ENCODE measurements at places on chromosomes 7 and 10.
A peak's percentile ranks its signal among the peaks of the same experiment; 100 is the strongest.

- DNase-seq: peak; percentile 85
These were observed at the start of gene CNNM1 for GRCh38 chr10:99329304-99329553. CNNM1 (plus strand) TSS chr10:99329356; CDS start chr10:99329388, 32 bp downstream.

- DNase-seq: no peak
These were observed 59.4 kb downstream of the SEMA3C start for GRCh38 chr7:80859272-80859970.

GRCh38 chr10:5662708-5663579 is 3.5 kb downstream of the ASB13 start:
- DNase-seq: no peak

DNA sequence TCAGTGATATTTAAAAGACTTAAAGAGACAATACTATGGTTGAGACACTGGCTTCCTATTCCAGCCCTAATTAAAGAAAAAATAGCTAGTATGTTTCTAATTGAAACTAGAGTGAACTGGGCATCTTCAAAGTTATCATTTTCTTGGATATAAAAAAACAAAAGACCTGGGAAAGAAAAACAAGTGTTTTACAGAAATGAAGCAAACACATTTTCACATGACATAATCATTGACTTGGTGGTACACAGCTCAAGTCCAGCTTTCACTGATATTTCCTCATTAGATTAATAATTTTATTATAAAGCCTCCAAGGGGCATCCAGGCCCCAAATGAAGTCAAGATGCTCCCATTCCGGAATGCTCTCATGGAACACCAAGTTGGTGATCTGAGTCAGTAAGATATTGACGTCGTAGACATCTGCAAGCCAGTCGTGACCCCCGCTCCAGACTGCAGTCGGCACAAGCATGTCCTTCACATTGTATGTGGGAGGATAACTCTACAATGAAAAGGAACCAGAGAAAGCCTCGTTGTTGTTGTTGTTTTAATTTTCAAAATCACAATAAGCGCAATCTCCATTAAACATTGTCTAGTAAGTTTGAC is 7.5 kb upstream of the CH25H start:
- DNase-seq: no peak

DNA sequence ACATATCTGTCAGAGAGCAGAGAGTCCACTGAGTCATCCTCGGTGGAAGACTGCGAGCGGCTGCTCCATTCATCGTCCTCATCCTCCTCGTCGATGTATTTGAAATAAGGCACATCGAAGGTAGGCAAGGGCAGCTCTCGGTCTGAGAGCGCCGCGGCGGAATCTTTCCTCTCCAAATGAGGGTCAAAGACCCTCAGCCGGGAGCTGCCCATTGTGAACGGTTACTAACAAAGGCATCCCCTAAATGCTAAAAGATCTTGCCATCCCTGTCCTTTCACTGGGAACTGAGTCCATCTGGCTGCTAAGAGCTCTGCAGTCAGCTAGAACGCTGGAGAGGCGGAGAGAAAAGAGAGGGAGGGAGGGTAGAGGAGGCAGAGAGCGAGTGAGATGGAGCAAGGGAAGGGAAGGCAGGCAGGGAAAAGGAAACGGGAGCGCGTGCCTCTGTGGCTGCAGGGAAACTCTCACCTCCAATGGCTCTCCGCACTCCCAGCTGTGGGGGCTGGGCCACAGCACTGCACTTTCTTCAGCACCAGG is 163.4 kb downstream of the RAPGEF5 start:
- DNase-seq: peak; percentile 85

DNA sequence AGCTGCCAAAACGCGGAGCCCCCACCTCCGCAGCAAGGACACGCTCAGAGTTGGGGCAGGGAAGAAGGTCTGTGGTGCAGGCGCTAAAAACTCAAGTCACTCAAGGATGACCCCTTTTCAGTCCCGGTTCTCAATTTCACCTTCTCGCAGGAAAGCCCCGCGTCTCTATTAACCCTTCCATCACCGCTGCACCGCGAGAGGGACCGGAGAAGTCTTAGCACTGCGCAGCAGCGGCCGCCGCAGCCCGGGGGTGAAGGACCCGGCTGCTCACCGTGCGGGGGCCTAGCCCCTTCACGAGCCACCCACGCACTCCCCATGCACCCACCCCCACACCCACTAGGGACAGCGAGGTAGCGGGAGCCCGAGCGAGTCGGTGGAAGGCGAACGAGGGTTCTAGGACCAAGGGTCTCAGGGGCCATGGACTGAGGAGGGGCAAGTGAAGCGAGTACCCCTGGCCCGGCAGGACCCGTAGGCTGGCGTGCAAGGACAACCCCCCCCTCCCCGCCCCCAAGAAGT is 162.9 kb downstream of the SH3PXD2A start:
- DNase-seq: peak; percentile 67

DNA sequence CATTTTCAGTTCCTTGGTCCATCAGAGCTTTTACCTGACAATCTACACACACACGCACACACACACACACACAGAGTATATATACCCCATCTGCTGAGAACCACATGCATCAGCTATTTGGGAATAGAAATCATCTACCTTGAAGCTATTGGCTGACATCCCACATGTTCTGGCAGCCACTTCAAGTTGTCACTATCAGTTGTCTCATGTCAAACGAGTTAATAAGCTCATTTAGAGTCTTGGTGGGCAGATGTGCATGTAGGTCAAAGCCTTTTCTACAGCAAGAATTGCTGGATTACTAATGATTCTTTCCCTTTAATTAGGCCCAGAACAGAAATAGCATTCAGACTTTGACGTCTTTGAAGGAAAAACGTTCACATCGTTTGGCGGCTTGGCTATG is 36.8 kb downstream of the COL28A1 start:
- DNase-seq: peak; percentile 65

DNA sequence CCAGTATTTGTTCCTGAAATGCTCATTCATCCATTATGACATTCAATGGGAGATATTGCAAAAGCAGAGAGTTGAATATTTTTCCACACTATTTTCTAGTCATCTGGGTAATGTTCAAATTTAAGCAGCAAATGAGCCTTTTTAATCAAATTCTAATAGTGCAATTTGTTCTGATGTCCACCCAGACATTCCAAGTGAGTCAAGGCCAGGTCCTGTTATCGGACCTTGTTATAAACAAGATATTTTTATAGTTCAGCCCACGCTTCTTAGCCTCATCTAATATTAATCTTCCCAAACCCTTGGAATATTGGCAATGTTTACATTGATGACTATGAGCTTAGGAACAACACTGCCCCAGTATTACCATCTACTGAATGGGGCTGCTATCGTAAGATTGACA is 500.1 kb upstream of the PHF14 start:
- no peak for DNase-seq

GRCh38 chr10:11265484-11265883 is 247.8 kb downstream of the CELF2 start:
- no peak for DNase-seq

- DNase-seq: no peak
These were observed 162.9 kb upstream of the HABP2 start for GRCh38 chr10:113389969-113390368.

DNA sequence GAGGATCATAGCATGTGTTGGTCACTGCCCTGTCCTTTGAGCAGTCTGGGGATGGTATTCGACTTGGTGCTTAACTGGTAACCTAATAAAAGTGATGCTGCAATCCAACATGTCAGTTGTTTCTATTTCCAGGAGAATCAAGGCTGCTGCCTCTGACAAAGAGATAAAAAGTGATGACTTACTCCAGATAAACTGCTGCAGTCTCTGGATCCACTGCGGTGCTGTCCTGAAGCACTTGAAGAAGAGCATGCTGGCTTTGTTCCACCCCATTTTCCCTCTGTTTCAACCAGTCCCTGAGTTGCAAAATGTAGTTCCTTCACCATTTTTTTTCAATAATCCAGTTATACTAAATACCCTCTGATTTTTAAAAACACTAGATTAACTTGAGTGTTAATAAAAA is 403.5 kb upstream of the ANKRD30A start:
- no peak for DNase-seq

GRCh38 chr7:98265841-98266271 is 13.8 kb upstream of the TECPR1 start:
- DNase-seq: no peak

DNA sequence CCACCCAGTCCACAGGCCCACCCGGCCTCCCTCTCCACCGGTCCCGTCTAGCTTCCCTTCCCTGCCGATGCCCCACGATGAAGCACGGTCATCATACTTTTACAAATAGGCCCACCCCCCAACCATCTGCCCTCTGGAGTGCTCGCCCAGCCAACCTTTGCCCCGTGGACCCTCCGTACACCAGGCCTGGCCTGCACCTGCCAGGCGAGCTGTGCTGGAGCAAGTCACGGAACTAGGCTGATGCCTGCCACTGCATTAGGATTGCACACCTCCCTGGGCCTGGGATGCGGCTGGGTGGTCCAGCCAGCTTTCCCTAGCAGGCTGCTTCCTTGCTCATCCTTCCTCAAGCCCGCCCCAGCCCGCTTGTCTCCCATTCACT is 44.7 kb downstream of the PPIF start:
- DNase-seq: no peak

GRCh38 chr7:101575168-101575567 is 53.9 kb downstream of the MYL10 start:
- DNase-seq: no peak

- DNase-seq: no peak
These were observed 142.9 kb upstream of the AHR start for GRCh38 chr7:17155529-17155928.

- DNase-seq: peak; percentile 55
These were observed 5.6 kb downstream of the GPR15LG start for GRCh38 chr10:84179059-84179710.

DNA sequence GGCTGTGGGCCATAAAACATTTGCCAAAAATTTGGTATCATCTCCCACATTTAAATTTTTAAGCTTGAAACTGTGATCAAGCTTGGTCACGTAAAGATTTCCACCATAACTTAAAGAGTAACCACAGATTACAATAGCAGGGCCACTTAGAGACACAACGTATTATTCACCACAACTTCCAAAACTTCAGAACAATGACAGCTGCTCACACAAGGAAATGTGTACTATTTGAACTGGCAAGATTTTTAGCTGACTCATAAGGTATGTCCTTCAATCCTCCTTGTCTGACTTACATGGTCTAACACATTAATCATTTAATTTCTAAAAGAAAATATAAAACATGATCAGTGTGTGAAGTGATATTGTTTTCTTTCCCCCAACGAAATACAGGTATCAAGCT is 234.5 kb downstream of the PARD3 start:
- DNase-seq: no peak

Data from retina (tissue), 1 donor.